ENCODE measurements at places on chromosomes 2 and 18.

DNA sequence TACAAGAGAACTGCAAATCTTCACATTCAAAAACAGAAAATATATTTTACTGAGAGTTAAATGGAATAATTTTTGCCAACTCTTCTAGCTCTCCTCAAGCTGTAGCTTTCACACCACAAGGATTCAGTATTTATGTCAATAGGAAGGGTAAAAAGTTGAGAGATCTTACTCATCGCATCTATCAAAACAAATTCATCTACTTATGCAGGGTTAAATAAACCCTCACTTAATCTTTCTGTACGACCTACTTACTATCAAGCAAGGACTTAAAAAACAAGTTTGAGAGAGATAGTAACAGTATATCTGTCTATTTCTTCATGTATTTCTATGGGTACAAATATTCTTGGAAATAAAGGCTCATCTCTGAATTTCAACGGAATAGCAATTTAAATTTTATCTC lies 35.5 kb downstream of the SIGLEC15 start:
- DNase-seq, result no peak

DNA sequence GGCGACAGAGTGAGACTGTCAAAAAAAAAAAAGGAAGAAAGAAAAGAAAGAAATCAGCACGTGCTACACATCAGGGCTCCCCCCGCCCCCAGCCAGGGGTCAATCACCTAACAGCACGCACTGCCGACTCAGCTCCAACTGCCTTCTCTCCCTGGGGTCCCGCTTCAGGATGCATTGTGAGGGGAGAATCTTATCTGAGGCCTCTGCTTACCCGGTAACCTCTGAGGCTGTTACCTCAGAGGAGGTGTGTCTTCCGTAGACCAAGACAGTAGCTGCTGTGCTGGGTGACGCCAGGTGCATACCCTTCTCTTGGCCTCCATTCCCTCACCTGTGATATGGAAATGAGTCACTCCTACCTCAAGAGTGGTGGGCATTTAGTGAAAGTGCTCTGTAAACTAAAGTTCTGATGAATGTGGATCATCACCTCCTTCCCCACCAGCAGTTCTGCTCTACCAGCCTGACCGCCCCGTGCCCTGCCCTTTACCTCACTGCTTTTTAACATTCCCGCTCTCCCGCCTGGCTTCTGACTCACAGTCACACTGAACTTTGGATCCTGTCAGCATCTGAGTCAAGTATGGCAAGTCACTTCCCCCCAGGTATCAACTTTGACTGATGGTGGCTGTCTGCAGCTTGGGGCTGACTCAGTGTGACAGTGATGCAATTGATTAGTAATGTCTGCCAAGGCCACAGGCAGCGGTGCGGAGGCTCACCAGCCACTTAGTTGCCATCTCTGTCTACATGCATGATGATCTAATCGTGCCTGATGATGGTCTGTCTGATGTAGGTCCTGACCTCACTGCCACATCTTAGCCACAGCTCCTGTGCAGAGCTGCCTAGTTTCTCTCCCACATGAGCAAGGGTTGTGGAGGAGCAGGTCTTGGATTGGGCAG lies 20.1 kb downstream of the ARID5A start:
- DNase-seq, result peak; percentile 52

- no peak for DNase-seq
Measured at GRCh38 chr2:240933966-240934700, 28.0 kb downstream of the CROCC2 start.

DNA sequence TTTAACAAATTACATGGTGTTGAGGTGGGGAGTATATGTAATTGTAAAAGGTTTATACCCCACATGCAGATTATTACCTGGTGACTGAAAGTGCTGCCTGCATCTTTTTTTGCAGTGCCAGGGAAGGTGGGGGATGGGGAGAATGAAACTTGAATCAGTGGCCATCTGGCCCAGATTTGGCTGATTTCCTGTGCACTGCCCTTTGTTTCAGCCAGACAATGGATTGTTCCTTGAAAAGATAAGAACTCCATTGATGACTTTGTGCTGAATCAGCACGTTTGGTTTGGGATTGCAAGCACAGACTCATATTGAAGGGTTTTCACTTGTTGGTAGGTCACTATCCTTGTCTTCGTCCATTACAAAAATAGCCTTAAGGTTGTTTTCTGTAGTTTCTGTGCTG lies 20.9 kb downstream of the GREB1L start:
- DNase-seq, result no peak

GRCh38 chr2:23523373-23524260 lies 138.6 kb downstream of the KLHL29 start:
- no peak for DNase-seq

- DNase-seq, result no peak
Measured at GRCh38 chr18:54209471-54210180, 14.8 kb downstream of the MBD2 start.

DNA sequence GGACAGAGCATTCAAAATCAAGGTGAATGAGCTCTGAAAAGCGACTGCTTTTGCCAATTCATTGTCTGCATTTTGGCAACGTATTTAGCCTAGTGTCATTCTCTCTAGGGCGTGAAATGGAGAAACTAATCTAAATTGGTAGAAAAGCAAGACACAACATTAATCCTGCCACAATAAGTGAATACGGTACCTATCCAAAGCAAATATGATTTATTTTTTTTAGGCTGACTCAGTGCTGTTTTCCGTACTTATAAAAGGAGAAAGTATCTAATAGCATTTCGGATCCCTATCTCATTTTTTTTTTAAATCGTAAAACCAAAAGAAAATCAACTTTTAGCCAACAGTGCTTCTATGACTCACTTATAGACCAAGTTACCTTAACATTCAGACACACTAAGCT lies 672.5 kb downstream of the LRP1B start:
- DNase-seq, result no peak

DNA sequence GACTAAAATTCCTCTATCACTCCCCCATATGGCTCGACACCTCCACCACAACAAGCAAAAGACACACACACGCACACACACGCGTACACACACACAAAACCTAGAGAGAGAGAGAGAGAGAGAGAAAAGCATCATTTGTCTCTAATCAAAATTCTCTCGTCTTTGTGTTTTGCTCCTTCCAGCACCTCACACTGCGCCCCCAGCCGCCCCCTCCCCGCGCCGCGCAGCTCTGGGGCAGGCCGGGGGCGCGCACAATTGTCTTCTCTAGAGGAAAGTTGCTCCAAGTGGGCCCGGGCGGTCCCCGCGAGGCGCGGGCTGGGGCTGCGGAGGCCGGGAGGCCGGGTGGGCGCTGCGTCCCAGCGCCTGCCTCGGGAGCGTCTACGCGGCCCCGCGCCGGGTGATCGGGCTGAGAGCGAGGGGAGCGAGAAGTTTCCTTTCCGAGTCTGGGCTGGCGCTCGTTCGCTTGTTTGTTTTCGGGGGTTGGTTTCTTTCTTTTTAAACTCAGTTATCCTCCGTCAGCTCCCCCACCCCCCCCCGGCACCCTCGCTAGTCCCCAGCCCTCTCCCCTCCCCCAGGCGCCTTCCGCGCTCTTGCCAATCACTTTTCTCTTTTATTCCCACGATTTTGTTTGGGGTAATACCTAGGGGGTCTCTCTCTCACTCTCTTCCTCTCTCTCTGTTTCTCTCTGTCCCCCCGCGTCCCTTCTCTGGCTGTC lies 4.1 kb downstream of the ZEB2 start:
- DNase-seq, result peak; percentile 49

- DNase-seq, result no peak
Measured at GRCh38 chr2:98335271-98335670, 11.0 kb upstream of the CNGA3 start.

DNA sequence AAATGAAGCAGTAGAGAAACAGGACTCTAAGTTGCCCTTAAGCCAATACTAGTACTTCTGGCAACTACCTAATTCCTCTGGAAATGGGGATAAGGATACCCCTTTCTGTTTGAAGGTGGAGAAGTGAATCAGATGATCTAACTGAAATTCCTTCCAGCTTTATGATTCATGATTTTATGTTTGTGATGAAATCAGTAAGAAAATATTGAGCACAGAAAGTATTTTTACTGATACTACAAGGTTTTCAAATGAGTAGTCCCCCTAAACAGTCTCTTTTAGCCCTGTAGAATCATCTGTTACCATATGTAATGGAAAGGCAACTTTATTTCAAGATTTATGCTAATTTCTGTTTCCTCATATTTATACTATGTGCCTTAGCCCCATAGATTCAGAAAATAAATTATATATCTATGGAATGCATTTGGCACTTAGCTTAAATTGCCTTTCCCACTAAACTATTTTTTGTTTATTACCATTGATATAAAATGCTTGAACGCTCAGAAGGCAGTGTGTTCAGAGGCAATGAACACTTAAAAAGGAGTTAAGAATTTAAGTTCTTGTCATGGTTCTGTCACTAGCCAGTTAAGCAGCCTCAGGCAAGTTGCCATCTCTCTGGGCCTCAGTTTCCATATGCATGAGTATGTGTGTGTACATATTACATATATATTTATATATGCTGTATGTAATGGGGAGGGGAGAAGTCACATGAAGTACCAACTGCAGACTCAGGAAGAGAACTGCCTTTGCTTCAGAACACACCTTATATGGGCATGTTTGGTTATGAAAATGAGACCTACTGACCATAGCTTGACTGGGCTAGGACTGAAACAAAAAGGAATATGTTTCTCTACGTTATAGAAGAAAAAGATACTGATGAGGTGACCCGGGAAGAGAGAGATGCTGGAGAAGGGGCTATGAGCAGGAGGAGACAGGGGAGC lies 97.7 kb downstream of the CDC42EP3 start:
- DNase-seq, result no peak

- DNase-seq, result peak; percentile 17
Measured at GRCh38 chr18:54444319-54444914, 86.7 kb downstream of the C18orf54 start.

DNA sequence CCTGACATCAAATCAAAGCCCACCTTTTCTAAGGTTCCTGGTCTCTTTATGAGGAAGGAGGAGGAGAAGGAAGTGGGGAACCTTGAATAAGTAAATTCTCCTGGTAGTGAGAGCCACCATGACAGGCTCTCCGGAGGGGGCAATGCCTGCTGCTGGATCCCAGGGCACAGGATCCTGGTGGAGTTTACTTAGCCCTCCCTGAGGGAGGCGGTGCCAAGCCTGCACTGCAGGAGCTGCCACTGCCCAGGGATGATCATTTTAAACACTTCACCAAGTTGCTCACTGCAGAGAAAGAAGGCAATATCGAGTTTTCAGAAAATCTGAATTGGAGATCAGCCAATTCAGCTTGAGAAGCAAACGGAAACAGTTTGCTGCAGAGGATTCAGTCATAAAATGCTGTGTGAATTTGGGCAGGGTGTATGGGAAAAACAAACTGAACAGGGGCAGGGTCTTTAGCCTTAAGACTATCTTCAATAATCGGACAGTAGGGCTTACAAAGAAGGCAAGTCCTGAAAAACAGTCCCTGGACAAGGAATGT lies 200.7 kb downstream of the RAD51AP2 start:
- DNase-seq, result no peak

DNA sequence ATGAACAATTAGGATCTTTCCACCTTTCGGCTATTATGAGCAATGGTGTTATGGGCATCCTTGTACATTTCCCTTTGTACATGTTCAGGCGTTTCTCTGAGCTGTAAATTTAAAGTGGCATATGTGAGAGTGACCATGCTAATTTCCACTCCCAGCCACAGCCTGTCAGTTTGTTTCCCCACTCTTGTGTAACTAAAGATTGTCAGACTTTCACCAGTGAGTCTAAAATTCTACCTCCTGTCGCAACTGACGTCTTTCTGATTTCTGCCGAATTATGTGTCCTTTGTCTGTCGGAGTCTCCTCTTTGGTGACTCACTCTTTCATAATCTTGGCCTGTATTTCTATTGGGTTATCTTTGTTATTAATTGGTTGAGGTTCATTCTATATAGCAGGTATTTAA lies 50.7 kb downstream of the TRAPPC12 start:
- no peak for DNase-seq

DNA sequence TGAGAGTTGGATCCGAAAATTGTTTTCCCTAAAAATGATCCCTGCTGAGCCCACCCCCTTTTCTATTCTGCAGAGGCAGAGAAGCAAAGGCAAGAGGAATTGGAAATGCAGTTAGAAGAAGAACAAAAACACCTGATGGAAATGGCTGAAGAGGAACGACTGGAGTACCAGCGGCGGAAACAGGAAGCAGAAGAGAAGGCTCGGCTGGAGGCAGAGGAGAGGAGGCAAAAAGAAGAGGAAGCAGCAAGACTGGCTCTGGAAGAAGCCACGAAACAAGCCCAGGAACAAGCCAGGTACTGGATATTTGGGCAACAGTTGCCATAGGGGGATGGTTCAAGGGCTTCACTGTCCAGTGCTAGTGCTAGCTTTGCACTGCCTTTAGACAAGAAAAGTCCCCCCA lies 41.7 kb downstream of the SUMO1 start:
- DNase-seq, result no peak

GRCh38 chr18:61752973-61753372 lies 139.8 kb downstream of the RNF152 start:
- no peak for DNase-seq

DNA sequence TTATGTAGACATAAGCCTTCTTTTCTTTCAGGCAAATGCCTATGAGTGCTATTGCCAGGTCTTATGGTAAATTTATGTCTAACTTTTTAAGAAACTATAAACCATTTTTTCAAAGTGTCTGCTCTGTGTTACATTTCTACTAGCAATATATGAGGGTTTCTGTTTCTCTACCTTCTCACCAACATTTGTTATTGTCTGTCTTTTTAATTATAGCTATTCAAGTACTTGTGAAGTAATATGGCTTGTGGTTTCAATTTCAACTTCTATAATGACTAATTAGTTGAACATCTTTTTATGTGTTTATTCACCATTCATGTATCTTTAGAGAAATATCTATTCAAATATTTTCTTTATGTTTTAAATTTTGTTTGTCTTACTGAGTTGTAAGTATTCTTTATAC lies 213.1 kb upstream of the MC4R start:
- no peak for DNase-seq

All from activated naive CD8-positive, alpha-beta T cell treated with anti-CD3 and anti-CD28 coated beads, Interleukin-2, amount 50 U/mL, for 24 hours (primary cell).